Upper lobe of left lung (tissue), 6 donors: ENCODE measurements at places on chromosomes 1 and 21. TPM values are rescaled to one million over a fixed set of nuclear protein-coding genes. Genes with fewer than 3 reads are reported as not detected.

GRCh38 chr1:38941527-38942019 lies at the start of gene RHBDL2:
RHBDL2 (minus strand) TSS chr1:38941830; CDS start chr1:38919212, 22,618 bp downstream.
- DNase-seq: peak; percentile 78

- no peak for DNase-seq
These were observed 26.5 kb downstream of the SSBP3 start for GRCh38 chr1:54379555-54380289.

GRCh38 chr1:18300376-18300775 lies 180.4 kb upstream of the KLHDC7A start:
- DNase-seq: no peak

The TRAF3IP3 gene
- 7.4 TPM for total RNA-seq

DNA sequence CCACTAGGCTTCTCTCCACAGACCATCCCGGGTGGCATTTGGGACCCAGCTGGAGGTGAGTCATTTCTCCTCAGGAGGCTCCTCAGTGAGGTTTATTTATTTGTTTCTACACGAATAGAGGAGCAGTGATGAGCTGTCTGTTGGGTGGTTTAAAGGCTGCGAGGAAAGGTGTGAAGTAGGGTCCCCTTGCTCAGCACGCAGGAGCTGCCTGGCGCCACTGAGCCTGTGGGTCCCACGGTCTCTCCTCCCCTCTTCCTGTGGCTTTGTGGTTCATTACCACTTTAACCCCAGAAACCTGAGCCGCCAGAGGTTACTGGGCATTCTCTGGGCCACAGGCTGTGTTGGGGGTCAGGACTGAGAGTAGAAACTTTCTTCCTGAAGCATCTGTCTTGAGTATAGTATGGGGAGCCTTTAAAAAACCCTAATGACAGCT lies 39.9 kb downstream of the IL6R start:
- no peak for DNase-seq

GRCh38 chr1:192243721-192244120 lies 73.1 kb upstream of the RGS21 start:
- no peak for DNase-seq

The FCER1A gene
- 2.6 TPM for total RNA-seq
